ENCODE measurements at places on chromosomes 12 and 14.

- no peak for DNase-seq
These were observed 54.7 kb downstream of the PPM1A start for GRCh38 chr14:60303745-60304144.

DNA sequence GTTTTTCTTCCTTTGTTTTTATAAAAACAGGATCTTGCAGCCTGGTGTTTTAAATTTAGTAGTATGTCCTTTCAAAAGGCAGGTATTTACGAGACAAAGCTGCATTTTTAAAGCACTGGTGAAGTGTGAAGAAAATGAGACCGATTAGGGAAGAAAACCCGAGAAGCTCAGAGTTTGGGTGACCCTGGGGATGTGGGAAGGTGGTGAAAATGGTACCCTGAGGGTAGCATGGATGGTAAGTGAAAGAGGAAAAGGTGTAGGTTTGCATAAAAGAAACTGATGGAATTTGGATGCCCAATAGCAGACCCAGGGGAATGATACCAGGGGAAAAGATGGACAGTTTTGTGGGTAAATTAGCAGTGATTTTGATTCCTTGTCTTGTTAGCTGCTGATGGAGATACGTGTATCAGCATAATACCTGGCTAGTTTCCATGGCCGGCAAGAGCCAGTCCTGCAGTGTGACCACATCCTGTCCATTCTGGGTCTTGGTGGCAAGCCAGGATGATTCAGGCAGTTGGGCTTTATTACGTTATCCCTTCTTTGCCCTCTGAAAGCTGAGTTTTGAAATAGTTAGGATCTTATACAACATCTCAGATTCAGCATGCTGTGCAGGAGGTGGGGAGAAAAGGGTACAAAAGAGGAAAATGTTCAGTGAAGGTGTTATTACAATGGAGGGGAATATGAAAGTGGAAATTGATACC is 8.9 kb downstream of the BICD1 start:
- no peak for DNase-seq

- DNase-seq, result no peak
These were observed 46.5 kb downstream of the ST8SIA1 start for GRCh38 chr12:22287776-22288621.

- DNase-seq, result no peak
These were observed 41.9 kb upstream of the FKBP4 start for GRCh38 chr12:2752676-2753371.

- no peak for DNase-seq
These were observed 90.7 kb downstream of the SINHCAF start for GRCh38 chr12:31234955-31235867.

DNA sequence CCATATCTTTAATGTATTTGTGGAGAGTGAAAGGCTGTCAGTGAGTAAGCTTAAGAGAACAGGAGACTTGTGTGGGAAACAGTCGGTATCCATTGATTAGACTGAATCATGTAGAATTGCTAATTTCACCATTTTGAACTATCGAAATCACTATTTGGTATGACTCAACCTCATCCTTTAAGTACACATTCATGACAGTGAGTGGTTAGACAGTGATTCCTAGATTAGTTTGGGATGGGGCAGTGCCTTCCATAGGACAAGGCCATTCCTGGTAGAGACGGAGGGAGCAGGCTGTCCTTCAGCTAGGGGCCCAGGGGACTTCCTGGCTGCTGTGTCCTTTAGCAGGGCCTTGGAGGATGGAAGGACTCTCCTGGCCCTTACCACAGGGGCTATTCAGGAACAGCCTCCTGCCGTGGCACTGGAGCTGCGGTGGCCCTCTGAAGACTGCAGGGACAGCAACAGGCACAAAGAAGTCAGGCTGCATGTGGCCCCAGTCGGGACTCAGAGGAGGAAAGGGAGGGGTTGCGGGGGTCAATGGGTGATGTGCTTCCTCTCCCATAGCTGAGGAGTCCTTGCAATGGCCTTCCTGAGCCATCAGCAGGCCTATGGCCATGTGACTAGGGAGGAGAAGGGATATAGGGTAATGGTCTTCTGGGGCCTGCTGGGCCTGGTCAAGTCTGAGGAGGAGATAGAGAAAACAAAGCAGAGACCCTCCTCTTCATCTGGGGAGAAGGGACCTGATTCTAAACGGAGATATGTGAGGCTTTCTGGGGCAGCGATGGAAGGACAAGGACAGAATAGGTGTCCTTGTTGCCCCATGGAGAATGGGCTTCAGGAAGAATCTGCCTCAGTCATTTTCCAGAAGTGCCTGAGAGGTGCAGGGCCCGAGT is 11.2 kb downstream of the SERPINA1 start:
- no peak for DNase-seq

DNA sequence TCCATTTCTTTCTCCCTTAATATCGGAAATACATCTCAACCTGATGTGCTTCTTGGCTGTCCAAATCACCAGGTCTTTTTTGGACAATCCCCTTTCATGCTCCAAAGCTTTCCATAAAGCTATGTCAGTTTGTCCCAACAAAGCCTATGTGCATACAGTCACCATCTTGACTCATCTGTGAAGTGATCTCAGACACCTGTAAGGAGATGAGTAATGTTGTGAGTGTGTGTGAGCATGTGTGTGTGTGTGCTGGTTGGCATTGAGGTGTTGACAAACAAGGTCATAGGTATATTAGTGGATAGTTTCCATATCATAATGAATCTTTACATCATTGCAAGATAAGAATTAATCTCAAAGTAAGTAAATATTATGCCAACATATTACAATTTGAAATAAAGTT is 1243.3 kb upstream of the SEL1L start:
- no peak for DNase-seq

DNA sequence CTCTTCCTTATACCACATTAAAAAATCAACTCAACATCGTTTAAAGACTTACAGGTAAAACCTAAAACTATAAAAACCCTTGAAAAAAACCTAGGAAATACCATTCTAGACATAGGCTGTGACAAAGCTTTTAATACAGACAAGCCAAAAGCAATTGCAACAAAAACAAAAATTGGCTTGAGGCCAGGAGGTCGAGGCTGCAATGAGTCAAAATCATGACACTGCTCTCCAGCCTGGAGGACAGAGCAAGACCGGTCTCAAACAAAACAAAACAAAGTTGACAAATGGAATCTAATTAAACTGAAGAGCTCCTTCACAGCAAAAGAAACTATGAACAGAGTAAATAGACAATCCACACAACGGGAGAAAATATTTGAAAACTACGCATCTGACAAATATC is 1057.8 kb downstream of the FSCB start:
- no peak for DNase-seq

DNA sequence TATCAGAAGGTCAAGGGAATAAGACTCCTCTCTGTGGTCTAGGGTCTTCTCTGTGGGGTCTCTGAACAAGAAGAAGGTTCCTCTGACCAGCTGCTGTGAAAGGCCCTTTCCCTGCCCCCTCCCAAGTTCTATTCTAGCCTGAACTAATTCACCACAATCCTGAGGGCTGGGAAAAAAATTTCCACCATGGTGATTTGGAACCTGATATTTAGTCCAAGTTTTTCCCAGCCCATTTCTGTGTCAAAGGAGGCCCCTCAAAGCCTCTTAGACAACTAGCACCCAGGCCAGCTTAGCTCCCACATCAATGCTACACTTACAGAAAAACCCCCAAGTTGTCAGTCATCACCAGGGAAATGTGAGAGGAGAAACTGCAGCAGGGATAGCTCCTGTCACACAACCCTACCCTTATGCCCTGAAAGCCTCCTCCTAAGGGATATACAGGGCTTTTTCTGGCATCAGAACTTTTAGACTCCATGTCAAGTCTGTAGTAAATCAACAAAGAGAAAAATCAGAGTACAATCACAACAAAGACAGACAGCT is 4.5 kb downstream of the FMNL3 start:
- no peak for DNase-seq

GRCh38 chr14:96747608-96748007 is 49.6 kb upstream of the VRK1 start:
- DNase-seq, result no peak

DNA sequence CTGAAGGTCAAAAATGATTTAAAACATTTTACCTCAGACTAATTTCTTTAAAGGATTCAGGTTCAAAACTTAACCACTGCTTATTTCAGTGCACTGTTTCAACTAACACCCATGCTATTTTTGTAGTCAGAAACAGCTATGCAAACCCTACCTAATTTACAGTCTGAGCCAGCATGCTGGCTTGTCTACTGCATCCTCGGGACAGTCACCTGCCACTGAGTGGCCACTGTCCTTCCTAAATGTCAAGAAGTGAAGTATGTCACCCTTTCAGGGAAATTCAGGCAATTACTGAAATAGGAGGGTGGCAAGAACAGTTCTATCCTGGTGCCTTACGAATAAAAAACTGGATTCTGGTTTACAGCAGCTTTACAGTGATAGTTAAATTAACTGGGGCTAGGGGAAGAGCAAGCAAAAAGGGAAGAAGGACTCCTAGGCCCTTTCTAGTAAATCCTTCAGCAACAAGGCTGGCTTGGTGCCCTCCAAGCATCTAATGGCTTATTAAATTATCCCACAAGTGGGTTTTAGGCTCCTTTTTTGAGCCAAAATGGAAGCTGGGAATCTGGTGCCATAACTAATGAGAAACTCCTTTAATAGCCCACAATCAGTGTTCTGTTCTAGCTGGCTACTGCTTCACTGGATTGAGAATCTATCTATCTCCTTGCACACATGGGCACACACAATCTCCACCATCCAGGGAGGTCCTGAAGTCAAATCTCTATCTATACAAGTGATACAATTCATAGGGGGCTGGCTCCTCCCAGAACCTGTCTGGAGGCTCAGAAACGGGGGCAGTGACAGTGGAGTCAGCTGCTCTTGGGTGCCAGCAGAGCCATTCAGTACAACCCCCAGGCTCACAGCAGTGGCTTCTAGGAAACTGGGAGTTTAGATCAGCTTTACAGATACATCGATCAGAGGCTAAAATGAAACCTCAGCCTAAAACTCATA is 43.4 kb downstream of the SH2B3 start:
- no peak for DNase-seq

GRCh38 chr14:75917946-75918335 is 63.9 kb downstream of the TGFB3 start:
- DNase-seq, result no peak

- DNase-seq, result no peak
These were observed 11.1 kb upstream of the KITLG start for GRCh38 chr12:88591343-88591742.

DNA sequence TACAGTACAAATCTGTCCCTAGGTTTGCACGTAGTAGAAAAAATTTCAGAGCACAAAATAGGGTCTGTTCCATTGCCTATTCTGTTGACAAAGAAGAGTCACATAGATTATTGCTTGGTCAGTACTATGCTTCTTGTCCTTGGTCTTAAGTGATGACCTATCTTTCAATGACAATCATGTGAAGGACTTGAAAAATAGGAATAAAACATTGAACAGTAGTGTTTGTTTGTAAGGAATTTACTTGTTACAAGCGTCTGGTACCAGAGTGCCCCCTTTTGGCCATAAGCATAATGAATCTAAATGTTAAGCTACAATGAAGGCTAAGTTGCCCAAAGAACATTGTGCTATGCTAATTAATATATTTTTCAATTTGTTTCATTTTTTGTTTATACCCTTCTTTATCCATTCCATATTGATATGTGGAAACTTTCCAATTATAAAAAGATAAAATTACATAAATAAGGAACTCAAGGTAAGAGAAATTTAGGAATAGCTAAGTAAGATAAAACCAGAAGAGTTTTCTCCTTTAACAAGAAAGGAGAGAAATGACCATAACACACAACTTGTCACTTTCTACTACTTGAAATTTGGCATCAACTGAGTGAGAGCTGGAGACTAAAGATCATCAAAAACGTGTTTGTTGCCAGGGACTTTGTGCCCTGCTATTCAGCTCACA is 204.7 kb downstream of the EPS8 start:
- no peak for DNase-seq

GRCh38 chr12:12881151-12881909 is 10.0 kb upstream of the GPRC5A start:
- no peak for DNase-seq

GRCh38 chr12:131909081-131909751 is 14.8 kb downstream of the ULK1 start:
- DNase-seq, result no peak

GRCh38 chr14:49194067-49194466 is 392.1 kb downstream of the RPS29 start:
- no peak for DNase-seq

- DNase-seq, result no peak
These were observed 14.4 kb downstream of the MGP start for GRCh38 chr12:14871247-14871646.

GRCh38 chr12:68602720-68603119 is 8.0 kb upstream of the RAP1B start:
- DNase-seq, result no peak

DNA sequence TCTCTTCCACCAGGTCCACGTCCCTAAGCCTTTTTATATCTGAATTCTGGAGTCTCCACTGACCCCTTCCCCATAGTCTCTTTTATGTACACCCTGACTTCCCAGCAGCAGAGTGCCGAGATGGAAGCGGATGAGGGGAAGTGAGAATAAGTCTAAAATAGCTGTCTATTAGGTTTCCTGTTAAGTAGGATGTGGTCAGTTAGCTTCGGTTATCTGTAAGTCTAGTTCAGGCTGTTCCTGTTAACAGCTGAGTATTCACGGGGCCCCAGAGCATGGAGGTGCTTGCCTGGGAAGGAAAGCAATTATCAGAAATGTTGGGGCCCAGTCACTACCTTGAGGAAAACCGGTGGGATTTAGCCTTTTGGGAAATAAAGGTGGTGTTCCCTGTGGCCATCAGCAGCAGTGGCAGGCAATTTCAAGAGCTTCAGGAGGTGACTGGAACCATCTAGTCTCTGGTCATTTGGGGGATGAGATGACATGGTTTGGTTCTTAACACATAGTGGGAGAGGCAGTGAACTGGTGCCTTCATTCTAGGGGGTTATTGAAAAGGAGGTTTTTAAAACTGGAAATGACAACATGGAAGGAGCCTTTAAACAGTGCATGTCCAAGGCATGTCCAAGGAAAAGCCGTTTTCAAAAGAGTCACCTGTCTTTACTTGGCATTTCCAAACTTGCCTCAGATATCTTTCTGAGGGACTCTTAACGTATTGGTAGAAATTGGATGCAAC is 21.8 kb downstream of the CHST11 start:
- DNase-seq, result no peak

- DNase-seq, result no peak
These were observed 117.2 kb downstream of the CALM1 start for GRCh38 chr14:90514015-90514398.

DNA sequence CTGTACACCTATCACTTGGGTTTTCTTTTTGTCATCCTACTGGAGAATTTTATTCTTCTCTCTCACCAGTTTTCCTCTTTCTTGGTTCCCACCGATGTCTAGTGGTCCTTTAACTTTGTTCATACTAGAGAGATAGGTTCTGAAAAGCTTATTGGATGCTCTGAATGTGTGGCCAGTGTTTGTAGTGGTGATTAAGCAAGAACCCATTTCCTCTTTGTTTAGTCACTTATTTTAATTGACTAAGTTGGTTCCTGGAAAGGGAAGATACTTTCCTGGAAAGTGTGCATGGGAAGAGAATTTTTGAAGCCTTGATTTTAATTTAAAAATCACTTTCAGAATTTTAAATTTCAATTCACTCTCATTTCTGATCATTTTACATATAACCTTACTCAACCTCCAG is 127.2 kb downstream of the OTOGL start:
- no peak for DNase-seq

DNA sequence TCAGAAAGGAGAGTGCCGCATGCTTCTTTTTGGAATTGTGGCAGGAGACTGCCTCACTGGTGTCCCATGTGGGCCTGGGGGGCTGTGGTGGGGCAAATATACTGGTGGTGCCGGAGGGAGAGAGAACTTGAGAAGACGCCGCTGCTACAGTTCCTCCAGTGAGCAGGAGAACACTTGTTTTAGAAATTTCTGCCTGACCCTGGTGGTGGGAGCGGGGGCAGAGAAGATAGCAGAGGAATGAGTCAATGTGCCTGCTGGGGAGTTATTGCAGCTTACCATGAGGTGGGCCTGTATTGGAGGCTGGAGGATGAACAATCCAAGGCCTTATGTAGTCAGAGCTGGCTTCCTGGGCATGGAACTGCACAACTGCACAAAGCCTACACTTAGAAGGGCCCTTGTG is 211.8 kb downstream of the SNAPC1 start:
- no peak for DNase-seq

Data from D721Med (cell line).